Uterus (tissue), 4 donors: ENCODE measurements at places on chromosomes 12 and 14. TPM values are rescaled to one million over a fixed set of nuclear protein-coding genes. Genes with fewer than 3 reads are reported as not detected.

Gene CIROP
- total RNA-seq, result not detected

Gene GAS2L3
- not detected for total RNA-seq

Gene OR8S1
- not detected for total RNA-seq

Gene TEX22
- not detected for total RNA-seq

Gene ADSS1
- not detected for total RNA-seq

DNA sequence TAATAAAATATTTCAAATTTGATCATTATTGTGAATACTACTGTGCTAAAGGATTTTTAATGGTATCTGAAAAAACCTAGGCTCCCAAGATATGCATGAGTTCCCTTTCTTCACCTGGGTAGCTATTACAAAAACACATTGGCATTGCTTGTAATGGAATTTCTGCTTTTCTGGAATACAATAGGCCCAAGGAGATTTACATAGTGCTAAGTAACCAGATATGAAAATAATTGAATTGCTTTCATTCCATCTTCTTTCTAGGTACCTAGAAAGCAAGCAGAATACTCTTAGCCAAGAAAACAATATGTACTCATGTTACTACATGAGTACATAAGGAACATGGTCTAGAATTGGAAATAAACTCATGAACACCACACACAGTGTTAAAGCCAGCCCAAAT, 291.9 kb downstream of the KCNC2 start:
- no peak for DNase-seq

DNA sequence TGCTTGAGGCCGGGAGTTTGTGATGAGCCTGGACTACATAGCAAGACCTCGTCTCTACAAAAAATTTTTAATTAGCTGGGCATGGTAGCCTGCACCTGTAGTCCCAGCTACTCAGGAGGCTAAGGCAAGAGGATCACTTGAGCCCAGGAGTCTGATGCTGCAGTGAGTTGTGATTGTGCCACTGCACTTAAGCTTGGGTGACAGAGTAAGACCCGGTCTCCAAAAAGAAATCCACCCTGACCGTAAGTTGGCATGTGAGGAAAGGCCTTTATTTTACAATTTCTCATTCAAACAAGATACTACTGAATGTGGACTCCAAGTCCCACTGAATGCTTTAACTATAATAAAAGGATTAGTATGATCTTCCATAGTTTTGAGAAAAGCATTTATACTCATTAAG, 27.3 kb downstream of the PSMA6 start:
- DNase-seq, result no peak

- no peak for DNase-seq
Observed at GRCh38 chr14:66295386-66295785, 190.8 kb upstream of the CCDC196 start.

- no peak for DNase-seq
Observed at GRCh38 chr12:12893438-12893837, 2.1 kb downstream of the GPRC5A start.

DNA sequence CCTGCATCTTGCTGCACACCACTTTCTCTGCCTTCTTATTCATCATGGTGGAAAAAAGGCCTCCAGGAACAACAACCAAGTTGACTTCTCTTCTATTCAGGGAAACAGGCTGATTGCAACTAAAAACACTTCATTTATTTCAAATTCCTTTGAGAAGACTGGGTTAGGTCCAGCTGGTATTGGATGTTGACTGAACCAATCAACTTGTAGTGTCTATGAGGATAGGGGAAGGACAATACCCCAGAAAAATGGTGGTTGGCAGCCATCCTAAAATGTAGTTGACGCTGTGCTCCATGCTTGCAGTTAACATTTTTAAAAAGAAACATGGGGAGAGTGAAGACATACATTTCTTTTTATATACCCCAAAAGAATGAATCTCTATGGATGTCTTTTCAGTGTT, 34.4 kb upstream of the CRADD start:
- no peak for DNase-seq

GRCh38 chr12:62848418-62848817, 86.5 kb downstream of the PPM1H start:
- no peak for DNase-seq

GRCh38 chr12:31999692-32000091, 40.5 kb downstream of the RESF1 start:
- no peak for DNase-seq

- DNase-seq, result no peak
Observed at GRCh38 chr14:96299441-96299840, 43.4 kb downstream of the BDKRB1 start.

DNA sequence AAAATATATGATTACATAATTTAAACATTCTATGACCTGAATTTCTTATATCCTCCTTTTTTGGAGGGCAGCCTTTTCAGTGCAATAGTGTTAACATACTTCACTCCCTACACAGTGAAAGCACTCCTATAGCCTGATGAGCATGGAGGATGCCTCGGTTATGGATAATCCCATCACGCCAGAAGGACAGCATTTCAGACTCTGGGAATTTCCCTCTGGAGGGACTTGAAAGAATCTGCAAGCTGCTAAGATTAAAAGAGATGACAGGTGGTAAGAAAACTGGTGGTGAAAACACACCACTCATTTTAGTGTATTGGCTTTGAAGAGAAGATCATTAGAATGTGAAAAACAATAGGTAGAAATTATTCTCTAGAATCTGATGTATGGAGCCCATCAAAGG, 99.3 kb upstream of the LMNTD1 start:
- DNase-seq, result no peak

DNA sequence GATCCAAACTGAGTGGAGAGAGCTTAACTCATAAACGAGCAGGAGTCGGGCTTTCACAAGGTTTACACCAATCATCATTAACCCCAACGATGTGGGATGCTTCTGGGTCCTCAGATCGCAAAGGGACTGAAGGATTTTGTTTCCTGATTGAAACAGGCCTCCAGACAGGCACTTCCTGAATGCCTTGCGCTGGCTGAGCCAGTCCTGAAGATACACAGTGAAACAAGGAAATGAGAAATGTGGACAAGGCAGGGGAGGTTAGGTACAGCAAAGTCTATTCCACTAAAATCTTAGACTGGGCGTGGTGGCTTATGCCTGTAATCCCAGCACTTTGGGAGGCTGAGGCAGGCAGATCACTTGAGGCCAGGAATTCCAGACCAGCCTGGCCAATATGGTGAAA, 30.7 kb downstream of the RBM19 start:
- DNase-seq, result no peak

- no peak for DNase-seq
Observed at GRCh38 chr12:132437252-132437932, 52.6 kb upstream of the FBRSL1 start.

DNA sequence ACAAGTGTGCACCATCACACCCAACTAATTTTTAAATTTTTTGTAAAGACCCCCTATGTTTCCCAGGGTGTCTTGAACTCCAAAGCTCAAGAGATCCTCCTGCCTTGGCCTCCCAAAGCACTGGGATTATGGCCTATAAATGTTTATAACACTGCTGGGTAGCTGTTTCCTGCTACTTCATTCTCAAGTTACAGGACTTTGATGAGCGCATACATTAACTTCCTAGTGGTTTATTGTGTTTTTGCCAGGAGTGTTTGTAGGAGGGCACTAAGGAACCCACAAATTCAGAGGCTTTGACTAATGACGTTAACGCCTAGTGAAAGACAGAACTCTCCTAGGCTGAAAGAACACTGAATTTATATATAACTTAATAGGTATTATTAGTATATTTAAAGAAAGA, 15.2 kb upstream of the NAA30 start:
- DNase-seq, result no peak

DNA sequence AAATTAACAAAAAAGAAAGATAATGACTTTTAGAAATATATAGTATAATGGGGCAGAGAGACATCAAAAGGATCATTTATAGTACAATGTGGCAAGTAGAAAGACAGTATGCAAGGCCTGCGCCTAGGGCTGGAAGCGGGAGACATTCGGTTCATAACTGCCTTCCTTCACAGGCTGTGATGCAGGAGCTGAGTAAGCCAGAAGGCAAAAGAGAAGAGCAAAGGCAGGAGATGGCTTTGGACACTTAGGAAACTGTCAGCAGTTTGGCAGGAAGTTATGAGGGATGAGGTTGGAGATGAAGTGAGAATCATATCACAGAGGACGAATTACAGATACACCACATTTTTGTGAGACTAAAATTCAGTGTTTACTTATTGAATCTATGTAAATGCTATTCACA, 97.8 kb downstream of the EPS8 start:
- DNase-seq, result no peak

GRCh38 chr12:112973818-112974231, 4.5 kb upstream of the OAS2 start:
- no peak for DNase-seq

GRCh38 chr12:41264281-41264680, 76.2 kb downstream of the PDZRN4 start:
- DNase-seq, result no peak
